NCI-H524 treated with DMSO at 0.1 percent for 48 hours (cell line): ENCODE measurements at places on chromosomes 5 and 9.

- no peak for DNase-seq
Measured at GRCh38 chr9:35552837-35553236, 52.2 kb upstream of the TESK1 start.

GRCh38 chr5:7094626-7095025 lies 301.3 kb upstream of the ADCY2 start:
- DNase-seq = no peak

- DNase-seq = no peak
Measured at GRCh38 chr9:84296146-84296843, 44.3 kb downstream of the SLC28A3 start.

DNA sequence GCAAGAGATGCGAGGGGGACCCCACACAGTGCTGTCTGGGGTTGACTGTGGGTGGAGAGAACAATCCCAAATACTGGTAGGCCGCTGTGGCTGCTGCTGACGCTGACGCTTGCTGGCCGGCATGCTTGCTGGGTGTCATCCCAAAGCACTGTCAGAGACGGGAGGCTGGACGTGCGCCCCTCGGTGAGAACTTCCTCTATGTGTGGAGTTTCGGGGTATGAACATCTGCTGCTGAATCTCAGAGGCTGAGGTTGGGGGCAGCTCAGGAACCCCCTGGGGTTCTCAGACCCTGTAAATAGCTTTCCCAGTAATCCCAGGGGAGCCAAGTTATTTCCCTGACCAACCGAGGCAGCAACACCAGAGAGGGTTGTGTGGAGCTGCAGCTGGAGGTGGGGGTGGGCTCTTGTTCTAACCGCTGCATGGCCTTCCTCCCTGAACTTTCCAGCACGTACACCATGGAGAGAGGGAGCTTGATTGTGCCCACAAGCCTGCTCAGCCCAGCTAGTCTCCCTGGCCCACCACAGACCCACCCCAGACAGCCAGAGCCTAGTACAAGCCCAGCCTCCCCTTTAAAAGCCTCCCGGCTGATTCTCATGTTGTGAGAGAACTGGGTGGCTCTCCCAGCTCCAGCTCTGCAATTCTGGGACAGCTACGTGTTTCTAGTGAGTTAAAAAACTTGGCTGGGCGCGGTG lies 21.8 kb upstream of the SLC12A7 start:
- DNase-seq = no peak

DNA sequence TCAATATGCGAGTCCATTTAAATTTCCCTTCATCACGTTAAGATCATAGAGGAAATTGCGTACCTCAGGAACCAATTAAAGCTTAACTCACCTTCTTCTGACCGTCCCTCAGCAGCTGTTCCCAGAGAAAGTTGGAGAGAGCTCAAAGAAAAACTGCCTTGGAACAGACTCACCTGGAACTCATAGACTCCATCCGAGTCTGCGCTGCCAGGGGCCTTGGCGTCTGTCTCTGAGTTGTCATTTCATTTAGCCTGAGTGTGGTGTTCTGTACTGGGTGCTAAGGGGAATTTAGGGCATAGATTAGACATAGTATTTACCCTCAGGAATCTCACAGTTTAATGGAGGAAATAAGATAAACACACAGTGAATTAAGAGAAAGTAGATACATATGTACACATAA lies 892.7 kb downstream of the TLE1 start:
- no peak for DNase-seq

DNA sequence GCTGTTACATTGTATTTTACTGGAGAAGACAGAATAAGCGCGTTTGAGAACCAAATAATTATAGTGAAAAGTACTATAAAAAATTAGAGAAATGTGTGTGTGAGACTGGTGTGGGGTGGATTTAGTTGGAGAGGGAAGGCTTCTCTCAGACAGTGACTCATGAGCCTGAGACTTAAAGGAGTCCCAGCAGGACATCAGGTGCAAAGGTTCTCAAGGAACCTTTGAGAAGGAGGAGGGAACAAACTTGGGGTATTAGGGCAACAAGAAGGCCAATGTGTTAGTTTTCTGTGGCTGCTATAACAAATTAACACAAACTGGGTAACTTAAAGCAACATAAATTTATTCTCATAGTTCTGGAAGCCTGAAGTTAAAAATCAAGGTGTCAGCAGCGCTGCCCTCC lies 4.9 kb downstream of the DDX4 start:
- DNase-seq = no peak

DNA sequence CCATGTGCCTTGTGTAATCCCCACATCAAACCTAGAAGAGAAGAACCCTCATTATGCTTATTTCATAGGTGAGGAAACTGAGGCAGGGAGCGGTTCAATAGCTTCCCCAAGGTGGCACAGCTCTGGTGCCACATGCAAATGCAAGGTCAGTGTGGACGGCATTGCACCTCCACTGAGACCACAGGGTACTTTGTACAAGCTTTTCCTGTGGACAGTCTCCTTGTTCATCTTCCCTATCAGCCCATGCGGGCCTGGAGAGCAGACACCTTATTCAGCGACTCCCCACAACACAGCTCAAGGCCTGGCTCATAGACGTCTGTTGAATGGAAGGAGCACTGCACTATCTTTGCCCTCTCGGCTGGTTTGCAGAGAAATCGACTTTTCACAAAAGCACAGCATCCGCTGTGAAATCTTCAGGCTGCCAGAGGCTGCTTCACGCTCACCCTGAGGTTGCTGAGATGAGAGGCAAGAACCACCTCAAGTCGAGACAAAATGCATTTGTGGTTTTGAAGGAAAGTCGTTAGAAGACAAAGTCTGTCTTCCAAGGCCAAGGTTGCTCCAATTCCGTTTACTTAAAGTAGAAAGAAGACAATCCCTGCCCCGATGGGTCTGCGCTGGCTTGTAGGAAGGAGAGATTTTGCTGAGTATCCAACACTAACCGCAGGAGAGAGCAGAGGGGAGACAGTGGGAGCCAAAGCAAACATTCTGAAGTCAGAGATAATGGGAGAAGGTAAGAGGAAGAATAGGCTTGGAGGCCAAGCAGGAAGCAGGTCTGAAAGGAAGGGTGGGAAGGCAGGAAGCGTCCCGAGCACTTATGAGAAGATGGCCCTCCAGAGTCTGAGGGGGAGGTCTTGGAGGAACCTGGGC lies 34.2 kb upstream of the STRBP start:
- DNase-seq = no peak

DNA sequence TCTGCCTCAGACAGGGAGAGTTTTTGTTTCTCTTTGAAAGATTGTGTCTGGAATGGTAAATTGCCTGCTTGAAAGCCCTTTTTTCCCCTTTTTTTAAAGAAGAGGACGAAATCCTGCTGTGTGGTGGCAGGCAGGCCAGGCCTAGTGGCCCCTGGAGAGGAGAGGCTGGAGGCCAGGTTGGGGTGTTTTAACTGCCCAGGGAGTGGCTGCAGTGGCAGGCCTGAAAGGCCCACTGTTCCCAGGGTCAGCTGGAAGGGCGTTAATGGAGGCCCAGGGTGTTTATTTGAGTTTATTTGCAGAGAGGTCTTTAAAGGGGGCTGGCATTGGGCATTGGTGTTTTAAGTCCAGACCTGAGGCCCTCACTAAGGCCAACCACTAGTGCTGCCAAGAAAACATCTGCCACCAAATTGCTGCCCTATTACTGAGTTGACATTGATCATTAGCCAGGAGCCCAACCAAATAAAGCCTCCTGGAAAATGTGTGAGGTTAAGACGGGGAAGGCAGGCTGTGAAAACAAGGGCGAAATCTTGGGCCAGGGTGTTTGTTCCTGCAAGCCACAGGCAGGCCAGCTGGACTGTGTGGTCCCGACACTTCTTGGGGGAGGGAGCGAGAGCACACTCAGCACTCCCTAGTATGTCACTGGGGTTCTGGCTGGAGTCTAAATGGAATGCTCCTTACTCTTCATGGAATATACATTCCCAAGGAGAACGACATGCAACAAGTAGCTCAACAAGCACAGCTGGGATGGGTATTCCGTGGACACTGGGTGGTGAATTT lies 5.0 kb downstream of the JADE2 start:
- DNase-seq = no peak

DNA sequence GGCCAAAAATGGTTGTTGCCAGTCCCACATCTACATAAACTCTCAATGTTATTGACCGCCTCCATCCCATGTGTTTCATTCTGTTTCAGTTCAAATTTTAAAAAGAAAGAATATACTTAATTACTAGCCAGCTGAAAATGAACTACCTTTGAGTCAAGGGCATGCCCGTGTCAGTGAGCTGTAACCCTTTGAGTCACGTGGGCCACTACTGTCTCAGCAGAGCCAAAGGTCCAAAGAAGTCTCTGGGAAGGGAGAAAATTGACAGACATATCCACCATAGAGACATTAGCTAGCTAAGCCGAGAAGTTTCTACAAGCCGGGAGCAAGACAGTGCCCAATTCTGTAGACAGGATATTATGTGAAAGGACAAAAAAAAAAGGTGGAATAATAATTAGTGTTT lies 59.7 kb downstream of the NIM1K start:
- no peak for DNase-seq

GRCh38 chr9:109416135-109416706 lies 81.9 kb downstream of the PTPN3 start:
- DNase-seq = no peak

DNA sequence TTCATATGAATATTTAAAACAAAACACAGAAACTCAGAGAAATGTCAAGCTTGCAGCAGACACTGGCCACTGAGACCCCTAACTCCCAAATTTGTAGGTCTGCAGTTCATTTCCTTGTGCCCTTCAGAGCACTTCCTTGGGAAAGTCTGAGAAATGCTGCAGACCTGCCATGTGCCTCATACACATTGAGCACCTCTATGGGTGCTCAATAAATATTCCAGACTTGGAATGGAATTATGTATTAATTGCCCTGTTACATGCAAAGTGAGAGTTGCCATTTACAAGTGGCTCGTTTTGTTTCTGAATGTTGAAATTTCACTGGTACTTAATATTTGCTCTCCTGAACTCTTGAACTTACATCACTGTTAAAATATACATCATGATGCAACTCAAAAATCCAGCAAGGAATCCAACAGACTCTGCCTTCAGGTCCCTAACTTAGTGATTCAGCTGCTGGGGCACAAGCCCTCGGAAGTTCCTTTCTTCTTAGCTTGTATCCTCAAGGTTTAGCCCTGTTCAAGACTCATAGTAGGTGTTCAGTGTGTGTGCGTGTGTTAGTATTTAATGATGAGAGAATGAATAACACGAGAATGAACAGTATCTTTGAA lies 90.6 kb downstream of the PTCD2 start:
- DNase-seq = no peak

DNA sequence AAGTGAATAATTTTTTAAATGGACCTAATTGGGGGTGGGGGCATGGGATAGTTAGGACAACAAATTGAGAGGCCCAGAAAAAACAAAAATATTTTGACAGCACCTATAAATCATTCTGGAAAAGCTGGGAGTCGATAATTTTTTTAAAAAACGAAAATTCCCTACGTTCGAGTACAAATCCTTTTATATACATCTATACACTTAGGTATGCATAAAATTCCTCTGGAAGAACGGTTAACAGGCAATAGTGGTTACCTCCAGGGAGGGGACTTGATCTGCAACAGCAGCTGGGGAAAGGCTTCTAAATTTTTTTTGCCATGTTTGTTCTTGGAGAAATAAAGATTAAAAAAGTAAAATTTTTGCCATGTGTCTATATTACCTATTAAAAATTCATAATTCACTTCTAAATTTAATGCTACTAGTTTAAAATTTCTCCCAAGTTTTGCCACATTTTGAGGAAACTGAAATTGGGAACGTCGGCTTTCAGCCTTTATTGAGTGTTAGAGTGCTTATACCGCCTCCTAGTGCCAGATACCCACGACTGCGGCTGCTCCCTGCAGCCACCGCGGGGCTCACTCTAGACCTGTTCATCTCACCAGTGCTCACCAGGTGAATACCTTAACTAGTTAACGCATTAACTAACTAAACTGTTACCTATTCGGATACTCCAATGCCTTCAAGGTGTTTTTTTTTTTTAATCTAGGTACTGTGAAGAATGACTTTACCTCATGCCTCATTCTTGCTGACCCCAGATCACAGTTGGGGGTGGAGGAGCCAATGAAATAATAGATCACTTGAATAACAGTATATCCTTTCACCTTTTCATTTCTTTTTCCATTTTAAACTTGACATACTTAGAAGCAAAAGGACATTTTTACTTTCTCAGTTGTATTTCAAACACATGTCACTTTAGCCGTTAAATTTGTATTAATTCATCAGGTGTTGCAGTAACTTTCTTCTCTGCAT lies 1.8 kb upstream of the BHMT start:
- no peak for DNase-seq

DNA sequence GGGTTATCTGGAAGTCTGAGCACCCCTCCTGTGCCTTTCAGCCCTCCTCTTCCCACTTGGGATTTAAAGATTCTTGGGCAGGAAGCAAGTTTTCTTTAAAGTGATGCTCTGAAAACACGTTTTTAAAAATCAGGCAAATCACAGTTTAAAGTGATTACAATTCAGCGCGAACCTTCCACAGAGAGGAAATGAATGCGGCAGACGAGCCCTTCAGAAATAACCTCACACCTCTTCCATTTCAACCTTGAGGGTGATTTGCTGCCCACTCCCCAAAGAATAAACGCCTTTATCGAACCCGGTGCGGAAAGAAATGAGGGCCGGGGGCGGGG lies 2.3 kb upstream of the EFNA5 start:
- DNase-seq = no peak

- no peak for DNase-seq
Measured at GRCh38 chr9:82101475-82101874, 112.9 kb downstream of the SPATA31D1 start.

- no peak for DNase-seq
Measured at GRCh38 chr5:59036274-59036961, 453.5 kb downstream of the RAB3C start.

DNA sequence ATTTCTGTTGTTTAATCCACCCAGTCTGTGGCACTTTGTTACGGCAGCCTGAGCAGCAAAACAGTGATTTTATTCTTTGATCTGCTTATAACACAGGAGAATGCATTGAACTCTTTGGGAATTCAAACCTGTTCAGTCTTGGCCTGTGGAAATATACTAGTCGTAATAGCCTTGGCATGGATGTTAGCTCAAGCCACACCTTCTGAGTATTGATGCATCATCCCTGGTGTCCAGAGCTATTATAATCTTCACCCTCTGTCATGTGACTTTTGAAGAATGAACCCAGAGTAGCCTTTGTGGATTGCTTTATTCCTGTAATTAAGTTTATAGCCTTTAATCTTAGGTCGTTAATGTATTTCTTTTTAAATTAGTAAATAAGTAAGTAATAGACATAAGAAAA lies 50.8 kb upstream of the TEX48 start:
- DNase-seq = no peak

GRCh38 chr5:8474569-8474930 lies 605.6 kb downstream of the MTRR start:
- DNase-seq = no peak

GRCh38 chr5:90113108-90113507 lies 296.4 kb downstream of the CETN3 start:
- no peak for DNase-seq

DNA sequence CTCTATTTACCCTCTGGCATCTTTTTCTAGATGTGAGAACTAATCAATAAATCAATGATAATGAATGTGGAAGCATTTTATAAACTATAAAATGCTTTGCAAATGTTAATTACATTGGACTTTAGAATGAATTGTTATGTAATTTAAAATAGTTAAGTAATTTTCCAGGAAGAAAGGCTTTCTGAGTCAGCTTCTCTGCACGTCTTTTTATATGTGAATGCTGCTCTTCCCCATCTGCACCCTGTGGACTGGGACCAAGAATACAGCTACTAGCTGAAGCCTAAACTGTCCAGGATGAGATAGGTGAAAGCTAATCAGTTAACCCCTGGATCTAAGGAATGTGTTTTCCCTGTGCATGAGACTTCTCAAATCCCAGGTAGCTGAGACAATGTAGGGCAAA lies 292.9 kb downstream of the NR3C1 start:
- DNase-seq = no peak
